ENCODE measurements at places on chromosomes 11 and 22.

- no peak for DNase-seq
Observed at GRCh38 chr11:10080138-10080537, 213.9 kb downstream of the SBF2 start.

GRCh38 chr11:134282121-134283045 is 6.2 kb downstream of the GLB1L3 start:
- DNase-seq, result no peak

- DNase-seq, result no peak
Observed at GRCh38 chr11:85438328-85438727, 188.8 kb downstream of the DLG2 start.

DNA sequence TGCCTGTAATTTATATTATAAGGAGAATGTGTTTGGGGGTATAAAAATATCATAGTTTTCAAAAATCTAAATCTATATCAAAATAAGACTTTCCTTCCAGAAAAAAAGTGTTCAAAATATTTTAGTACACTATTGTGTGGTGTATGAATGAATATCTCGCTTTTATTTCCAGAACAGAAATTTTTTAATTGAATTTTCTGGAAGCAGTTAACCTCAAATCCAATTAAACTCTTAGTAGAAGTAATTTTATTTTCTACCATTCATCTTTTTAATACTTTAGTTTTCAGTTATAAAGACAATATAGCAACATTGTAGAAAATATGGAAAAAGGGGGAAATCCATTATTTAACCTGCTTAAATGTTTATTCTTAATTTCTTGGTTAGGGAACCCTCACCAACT is 58.7 kb downstream of the ACER3 start:
- DNase-seq, result no peak

GRCh38 chr11:92528001-92528400 is 303.4 kb downstream of the FAT3 start:
- DNase-seq, result no peak

DNA sequence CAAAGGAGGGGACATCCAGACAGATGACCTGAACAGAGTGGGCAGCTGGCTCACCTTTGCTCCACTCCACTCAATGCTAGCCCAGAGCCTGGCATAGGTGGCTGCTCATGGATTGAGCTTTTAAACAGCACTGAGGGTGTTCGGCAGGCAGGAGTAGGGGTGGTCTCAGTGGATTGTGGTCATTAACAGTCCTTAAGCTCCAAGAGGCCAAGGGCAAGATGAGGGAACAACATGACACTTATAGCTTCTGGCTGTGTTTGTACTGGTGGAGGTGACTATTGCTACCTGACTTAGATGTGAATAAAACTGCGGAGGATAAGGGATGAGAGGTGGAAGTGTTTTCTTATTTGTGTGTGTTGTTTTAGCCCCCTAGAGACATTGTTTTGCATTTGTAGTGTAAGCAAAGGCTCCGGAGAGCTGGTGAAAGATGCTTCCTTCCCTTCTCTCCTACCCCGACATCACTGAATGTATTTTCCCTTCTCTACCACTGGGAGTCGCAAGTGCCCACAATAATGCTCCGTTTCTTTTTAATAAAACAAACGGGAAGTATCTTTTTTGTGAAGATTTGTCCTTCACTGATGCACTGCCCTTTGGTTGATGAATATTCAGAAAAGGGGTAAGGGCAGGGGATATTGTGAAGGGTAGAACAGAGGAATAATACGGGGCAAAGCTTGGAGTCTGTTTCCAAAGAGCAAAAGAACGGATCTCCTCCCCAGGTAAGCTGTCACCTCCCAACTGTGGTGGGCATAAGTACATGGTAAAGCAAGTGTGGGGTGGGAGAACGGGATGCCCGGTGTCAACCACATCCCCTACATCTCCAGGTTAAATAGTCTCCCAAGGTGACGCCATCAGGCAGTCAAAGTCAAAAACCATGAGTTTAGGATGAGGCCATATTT is 27.5 kb upstream of the MTNR1B start:
- DNase-seq, result no peak

- no peak for DNase-seq
Observed at GRCh38 chr11:14902650-14903350, 10.8 kb upstream of the CYP2R1 start.

- DNase-seq, result no peak
Observed at GRCh38 chr22:50243685-50244419, 971 bp downstream of the TUBGCP6 start.

GRCh38 chr11:128658502-128658901 is 35.4 kb upstream of the FLI1 start:
- no peak for DNase-seq

GRCh38 chr11:130308059-130308458 is 6.7 kb downstream of the ZBTB44 start:
- no peak for DNase-seq

DNA sequence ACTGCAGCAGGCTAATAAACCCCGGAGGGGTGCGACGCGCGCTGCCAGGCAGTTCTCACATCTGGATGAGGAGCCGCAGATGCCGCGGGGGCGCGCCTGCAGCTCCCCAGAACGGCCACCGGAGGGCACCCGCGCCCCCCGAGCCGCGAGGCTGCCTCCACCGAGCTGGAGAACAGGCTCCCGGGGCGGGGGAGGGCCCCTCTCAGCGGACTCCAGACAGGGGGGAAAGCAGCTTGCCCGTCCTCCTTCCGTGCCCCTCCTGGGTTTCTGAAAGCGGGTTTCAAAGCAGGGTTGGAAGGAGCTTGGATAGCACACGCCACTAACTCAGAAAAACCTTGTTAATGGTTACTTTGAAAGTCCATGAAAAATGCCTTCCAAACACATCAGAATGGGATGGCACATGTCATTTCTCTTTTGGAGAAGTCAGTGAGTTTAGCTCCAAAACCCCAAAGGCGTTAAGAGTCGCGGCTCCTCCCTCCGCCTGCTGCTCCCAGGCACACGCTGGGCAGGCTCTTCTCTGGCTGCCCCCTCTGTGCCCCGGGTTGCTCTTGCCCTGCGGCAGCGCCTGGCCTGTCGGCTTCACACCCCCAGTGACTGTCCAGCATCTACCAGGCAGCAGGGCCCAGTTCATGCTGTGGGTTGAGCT is 317.8 kb downstream of the NTM start:
- no peak for DNase-seq

GRCh38 chr11:94376841-94377240 is 24.4 kb downstream of the GPR83 start:
- DNase-seq, result no peak

DNA sequence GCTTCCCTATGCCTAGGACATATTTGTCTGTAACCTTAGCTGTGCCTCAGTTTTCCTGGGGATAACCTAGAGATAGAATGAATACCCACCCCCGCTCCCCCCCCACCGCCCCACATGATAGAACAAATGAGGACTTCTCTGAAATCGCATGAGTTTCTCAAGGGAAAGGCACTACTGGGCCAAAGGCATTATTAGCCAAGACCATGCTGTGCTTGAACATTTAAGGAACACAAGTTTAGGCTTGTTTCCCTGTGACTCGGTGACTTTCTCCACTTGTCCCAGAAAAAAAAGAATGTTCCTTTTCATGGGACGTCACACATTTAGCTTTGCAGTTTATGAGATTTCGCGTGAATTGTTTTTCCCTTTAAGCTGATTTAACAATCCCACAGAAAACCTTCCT is 51.4 kb upstream of the CRTAM start:
- DNase-seq, result no peak

DNA sequence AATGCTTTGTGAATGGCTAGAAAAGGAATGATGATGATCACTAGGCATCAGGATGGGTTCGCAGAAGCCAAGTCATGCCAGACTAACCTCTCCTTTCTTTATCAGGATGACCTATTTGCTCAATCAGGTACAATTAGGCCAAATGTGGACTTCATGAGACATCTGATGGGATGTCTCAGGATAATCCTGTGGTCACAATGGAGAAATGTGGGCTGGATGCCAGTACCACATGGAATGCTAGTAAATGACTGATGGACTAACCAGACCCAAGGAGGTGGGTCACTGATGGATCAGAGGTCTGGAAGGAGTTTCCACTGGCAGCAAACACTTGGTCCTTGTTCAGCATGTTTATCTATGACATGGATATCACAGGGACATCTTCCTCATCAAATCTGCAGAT is 94.8 kb upstream of the PHOX2A start:
- no peak for DNase-seq

GRCh38 chr22:22144858-22145257 is 99.7 kb upstream of the VPREB1 start:
- DNase-seq, result no peak

DNA sequence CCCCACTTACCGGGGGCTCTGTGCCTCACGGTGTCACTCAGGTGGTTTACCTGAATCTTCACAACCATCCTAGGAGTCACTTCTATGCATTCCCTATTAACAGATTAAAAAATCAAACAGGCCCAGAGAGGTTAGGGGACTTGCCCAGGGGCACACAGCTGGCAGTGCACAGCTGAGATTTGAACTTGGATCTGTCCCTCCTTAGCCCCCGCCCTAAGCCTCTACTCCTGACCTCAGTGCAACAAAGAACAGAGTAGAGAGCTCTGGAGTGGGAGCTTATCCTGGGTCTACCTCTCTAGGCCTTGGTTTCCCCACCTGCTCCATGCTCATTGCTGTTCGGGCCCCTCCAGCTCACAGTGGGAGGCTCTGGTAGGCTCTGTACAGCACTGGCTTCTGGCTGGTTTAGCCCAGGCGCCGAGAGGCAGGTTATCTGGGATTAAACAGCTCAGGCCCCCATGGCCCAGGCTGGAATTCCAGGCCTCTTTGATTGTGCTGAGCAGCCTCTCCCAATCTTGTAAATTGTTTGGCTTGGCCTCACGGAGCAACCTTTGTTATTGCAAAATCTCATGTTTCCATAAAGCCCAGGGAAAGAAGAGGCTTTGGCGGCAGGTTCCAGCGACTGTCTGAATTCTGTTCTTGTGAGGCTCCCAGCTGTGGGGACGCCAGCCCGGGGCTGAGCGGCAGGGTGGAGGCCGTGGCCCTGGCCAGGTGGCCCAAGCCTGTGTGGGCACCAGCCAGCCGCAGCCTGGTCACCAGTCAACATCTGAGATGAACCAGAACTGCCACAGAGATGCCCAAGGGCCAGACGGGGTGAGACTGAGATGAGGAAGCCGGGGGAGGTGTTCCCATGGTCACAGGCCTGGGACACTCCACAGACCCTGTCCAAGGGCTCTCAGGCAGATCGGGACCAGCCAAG is 28.9 kb upstream of the SHISAL1 start:
- DNase-seq, result no peak

All from stimulated activated CD4-positive, alpha-beta T cell treated with anti-CD3 and anti-CD28 coated beads, Interleukin-15, amount 100 ng/mL, for 48 hours (primary cell).